H1 (cell line): ENCODE measurements at places on chromosomes 7 and 10. TPM values are rescaled to one million over a fixed set of nuclear protein-coding genes. Genes with fewer than 3 reads are reported as not detected.

GRCh38 chr7:137960020-137960419, 41.9 kb downstream of the CREB3L2 start:
- no peak for DNase-seq

GRCh38 chr10:99927721-99928280, 81.9 kb downstream of the DNMBP start:
- DNase-seq: no peak

GRCh38 chr7:113953553-113953952, 34.7 kb upstream of the PPP1R3A start:
- DNase-seq: no peak

GRCh38 chr10:112295853-112296830, 12.9 kb downstream of the TECTB start:
- DNase-seq: no peak

- DNase-seq: no peak
These were observed 17.0 kb upstream of the GIMAP2 start for GRCh38 chr7:150668472-150668911.

- no peak for DNase-seq
These were observed 86.0 kb downstream of the SAMD9 start for GRCh38 chr7:93031795-93032194.

GRCh38 chr7:33854801-33855350, 50.5 kb upstream of the BMPER start:
- no peak for DNase-seq

DNA sequence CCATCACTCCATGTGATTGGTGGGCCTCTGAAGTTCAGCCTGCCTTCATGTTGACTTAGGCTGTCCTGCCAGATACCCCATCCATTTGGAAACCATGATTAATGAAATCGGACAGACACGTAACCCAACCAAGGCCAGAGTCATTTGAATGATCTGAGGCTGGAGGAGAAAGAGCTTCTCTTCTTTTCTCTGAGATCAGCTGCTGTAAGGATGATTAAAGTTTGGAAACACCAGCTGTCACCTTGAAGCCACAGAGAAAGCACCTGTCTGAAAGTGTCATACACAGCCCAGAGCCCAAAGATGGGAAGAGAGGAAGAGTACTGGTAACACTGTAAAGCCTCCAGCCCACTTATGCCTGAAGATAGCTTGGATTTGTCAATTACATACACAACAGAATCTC, 22.9 kb downstream of the NEBL start:
- no peak for DNase-seq

GRCh38 chr7:4675771-4676367, 6.2 kb upstream of the FOXK1 start:
- no peak for DNase-seq

GRCh38 chr10:128064970-128065580, 61.1 kb downstream of the MKI67 start:
- no peak for DNase-seq

- DNase-seq: no peak
These were observed 12.5 kb downstream of the PRF1 start for GRCh38 chr10:70589762-70590654.

- DNase-seq: no peak
These were observed 14.7 kb downstream of the MMRN2 start for GRCh38 chr10:86942441-86943315.

DNA sequence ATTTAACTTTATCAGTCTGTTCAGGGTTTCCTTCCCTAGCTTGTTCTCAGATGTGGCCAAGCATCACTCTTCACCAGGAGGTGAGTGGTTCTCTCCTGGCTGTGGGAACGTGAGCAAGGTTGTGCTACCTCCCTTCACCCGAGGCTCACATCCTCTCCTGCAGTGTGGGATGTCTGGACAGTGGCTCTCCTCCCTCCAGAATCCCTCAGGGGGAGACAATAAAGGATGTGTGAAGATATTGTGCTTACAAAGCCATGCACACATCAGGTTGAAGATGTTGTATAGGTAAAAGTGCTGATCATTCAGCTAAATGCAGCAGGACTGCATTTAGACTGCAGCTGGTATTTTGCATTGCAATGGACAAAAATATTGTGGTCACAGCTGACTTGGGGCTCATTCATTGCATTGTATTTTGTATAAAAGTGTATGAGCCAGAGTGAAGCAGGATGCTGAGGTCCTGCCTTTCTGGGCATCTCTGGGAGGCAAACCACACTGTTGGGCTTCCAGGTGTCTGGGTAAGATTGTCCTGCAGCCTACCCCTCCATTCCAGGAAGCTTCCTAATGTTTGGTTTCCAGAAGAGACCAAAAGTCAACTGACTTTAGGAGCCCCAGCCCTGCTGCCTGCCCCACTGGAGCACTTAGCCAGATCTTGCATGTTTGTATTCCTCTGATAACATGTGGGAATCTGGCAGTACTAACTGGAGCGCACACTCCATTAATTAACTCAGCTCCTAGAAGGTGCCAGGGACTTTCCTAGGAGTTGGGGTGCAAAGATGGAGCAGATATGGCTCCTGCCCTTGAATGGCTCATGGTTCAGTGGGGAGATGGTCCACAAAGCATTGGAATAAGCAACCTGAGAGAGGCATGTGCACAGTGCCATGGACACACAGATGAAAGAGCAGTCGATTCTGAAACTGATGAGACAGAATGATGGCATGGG, 292.5 kb upstream of the ZNF32 start:
- no peak for DNase-seq

- DNase-seq: no peak
These were observed 1174.3 kb downstream of the XPNPEP1 start for GRCh38 chr10:108749042-108749441.

DNA sequence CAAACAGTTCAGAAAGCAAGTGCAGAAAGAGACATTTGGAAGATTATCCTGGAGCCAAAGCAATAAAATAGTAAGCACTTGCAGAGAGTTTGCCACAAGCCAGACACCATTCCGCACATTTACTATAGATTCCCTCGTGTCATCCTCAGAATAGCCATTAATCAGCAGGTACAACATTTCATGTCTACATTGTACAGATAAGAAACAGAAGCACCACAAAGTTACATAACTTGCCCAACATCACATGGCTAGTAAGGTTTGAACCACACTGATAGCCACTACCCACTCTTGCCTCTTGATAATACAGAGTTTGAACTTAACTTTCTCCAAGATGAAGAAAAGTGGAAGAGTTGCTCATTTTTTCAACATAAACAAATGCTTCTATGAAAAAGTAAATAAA, 40.6 kb upstream of the GHITM start:
- no peak for DNase-seq

GRCh38 chr7:70178211-70178610, 579.9 kb downstream of the AUTS2 start:
- no peak for DNase-seq

DNA sequence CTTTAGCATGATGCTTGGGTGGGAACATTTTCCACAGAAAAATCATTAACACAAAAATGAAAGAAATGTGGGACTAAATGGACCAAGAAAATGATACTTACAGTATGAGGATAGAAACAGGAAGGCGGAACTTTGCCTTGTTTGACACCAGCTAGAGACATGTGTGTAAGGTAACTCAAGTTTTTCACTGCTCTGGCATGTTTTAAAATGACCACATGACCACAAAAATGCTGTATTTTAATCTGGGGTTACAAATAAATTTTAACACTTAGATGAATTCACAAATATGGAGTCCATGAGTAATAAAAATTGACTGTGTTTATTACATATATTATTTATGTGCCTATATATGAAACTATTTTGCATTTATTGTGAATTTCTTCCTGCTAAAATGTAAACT, 100.9 kb upstream of the PHYHIPL start:
- no peak for DNase-seq

GRCh38 chr7:116633131-116633988, 38.6 kb upstream of the MET start:
- no peak for DNase-seq

The CALHM3 gene
- total RNA-seq: 0.17 TPM in 1 of 2 replicates, not detected in the other

The ACTR3C gene
- total RNA-seq: 0.84 TPM in 1 of 2 replicates, not detected in the other

The GJD4 gene
- total RNA-seq: not detected in 2 replicates

The ERV3-1 gene
- total RNA-seq: 9.7 and 11.4 TPM in 2 replicates

The SNCG gene
- 4.4 and 4.8 TPM in 2 replicates for total RNA-seq

The RAMP3 gene
- 0.88 and 0.92 TPM in 2 replicates for total RNA-seq

The CABCOCO1 gene
- total RNA-seq: not detected in 2 replicates

The ZNF425 gene
- 4.0 and 6.1 TPM in 2 replicates for total RNA-seq

The TRIM50 gene
- 0.31 TPM in 1 of 2 replicates, not detected in the other for total RNA-seq
